ENCODE measurements at places on chromosomes 6 and 20.

DNA sequence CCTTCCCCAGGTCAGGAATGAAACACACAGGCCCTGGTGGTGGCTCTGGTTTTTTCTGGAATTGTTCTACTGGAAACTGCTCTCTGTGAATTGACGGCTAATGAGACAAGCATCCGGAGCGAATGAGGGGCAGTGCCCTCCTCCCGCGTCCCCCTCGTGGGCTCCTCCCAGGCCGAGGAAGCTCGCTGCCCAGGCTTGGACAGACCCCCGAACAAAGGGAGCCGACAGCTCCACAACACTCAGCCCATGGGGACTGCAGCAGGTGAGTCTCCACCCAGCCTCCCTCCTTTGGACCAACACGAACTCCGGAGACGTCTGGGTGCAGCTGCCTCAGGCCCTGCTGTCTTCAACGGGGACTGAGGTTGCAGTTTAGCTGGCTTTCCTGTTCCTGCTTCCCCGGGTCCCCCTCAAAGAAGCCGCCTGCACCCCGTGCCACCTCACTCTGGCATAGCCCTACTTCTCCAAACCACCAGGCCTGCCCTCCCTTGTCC is 31.3 kb upstream of the AFDN start:
- no peak for DNase-seq

GRCh38 chr20:58001381-58001780 is 227.1 kb downstream of the ANKRD60 start:
- no peak for DNase-seq

DNA sequence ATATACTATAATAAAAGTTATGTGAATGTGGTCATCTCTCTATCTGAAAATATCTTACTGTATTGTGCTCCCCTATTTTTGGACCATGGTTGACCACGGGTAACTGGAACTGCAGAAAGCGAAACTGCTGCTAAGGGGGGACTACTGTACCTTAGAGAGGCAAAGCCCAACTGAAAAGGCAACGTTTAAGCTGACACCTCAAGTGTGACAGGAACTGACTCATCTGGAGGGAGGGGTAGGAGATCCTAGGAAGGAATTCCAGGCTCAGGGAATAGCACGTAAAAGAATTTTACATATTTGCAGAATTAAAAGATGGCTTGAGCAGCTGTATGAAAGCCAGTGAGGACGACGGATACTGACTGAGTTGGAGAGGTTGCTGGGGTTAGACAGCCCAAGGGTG is 34.8 kb downstream of the ELOVL2 start:
- no peak for DNase-seq

DNA sequence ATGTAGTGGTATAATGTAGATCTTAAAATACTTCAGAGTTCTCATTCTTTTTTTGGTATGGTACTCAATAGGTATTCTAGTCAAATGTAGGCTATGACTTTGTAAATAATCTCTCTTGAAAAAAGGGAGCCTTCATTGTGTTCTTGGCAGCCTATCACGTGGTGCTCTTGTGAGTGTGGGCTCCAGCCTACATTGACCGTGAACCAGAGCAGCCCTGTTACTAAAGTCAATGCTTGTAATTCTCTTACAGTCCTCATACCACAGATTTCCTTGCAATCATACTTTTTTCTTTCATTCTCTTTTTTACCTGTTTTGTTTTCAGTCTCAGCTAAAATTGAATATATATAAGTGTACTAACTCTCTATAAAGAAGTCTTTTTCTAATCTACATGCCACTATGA is 31.1 kb downstream of the ARID1B start:
- DNase-seq = no peak

DNA sequence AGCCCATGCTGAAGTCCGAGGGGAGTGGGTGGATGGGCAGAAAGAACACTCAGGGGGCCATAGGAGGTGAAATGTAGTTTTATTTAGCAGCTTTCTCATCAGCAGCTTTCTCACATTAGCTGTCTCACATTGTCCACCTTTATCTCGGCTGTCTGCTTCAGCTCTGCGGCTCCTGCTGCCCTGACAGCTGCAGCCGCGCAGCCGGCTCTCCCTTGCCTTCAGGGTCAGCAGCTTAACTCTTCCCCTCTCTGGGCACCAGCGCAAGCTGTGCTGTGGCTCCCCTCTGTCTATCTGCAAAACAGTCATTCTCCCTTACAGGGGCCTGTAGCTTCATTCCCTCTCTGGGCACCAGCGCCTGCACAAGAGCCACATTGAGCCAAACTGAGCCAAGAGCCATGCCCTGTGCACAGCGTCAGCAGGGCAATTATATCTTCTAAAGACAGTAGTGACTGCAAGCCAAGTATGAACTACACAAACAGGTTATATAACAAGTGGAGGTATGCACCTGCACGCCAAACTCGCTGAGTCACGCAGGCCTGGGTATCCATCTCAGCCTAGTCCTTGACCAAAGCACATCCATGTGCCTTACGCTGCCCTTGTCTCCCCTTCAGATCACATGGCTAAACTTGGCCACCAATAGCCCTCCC is 198.8 kb downstream of the EYA2 start:
- no peak for DNase-seq

- DNase-seq = no peak
Measured at GRCh38 chr6:75800133-75800532, 51.1 kb downstream of the MYO6 start.

GRCh38 chr20:31788578-31788977 is 30.6 kb upstream of the MYLK2 start:
- no peak for DNase-seq

GRCh38 chr6:135527116-135527959 is 29.8 kb upstream of the AHI1 start:
- no peak for DNase-seq

DNA sequence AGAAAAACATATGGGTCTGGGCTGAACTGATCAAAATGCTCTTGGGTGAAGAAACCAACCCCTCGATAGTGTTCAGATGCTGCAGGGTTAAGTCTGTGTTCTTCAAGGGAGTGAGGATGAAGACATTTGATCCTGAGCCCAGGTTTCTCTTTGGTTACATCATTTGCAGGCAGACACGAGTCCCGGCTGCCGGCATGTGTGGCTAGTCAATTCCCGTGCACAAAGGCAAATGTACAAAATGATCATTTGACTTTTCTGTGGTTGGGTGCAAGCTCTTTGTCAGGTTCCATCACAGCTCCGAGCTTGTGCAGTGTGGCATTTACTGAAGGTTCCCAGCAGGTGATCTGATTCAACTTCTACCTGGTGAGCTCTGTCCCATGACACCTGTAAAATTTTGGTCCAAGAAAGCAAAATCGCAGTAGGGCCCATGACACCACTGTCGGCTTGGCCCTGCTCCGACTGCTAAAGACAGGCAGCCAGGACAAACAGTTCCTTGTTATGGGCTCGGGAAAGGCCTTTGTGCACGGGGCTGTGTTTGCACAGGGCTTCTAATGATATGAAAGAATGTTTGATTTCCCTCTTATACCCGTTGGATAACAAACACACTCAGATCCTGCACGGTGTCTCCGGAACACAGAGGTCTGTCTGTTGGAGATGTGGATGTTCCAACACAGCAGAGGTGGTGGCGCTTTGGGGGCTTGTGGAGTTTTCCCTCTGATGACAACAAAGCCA is 46.9 kb downstream of the GJA10 start:
- no peak for DNase-seq

DNA sequence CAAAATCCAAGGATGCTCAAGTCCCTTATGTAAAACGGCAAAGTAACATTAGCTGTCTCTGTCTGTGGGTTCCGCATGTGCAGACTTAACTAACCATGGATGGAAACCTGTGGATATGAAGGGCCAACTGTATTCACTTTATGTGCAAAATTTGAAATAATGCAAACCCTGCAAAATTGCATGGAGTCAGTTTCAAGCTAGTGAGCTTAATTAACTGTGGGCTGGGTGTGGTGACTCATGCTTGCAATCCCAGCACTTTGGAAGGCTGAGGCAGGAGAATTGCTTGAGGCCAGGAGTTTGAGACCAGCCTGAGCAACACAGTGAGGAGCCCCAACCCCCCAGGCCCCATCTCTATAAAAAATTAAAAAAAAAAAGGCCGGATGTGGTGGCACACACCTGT is 81.4 kb downstream of the ANKS1A start:
- DNase-seq = no peak

DNA sequence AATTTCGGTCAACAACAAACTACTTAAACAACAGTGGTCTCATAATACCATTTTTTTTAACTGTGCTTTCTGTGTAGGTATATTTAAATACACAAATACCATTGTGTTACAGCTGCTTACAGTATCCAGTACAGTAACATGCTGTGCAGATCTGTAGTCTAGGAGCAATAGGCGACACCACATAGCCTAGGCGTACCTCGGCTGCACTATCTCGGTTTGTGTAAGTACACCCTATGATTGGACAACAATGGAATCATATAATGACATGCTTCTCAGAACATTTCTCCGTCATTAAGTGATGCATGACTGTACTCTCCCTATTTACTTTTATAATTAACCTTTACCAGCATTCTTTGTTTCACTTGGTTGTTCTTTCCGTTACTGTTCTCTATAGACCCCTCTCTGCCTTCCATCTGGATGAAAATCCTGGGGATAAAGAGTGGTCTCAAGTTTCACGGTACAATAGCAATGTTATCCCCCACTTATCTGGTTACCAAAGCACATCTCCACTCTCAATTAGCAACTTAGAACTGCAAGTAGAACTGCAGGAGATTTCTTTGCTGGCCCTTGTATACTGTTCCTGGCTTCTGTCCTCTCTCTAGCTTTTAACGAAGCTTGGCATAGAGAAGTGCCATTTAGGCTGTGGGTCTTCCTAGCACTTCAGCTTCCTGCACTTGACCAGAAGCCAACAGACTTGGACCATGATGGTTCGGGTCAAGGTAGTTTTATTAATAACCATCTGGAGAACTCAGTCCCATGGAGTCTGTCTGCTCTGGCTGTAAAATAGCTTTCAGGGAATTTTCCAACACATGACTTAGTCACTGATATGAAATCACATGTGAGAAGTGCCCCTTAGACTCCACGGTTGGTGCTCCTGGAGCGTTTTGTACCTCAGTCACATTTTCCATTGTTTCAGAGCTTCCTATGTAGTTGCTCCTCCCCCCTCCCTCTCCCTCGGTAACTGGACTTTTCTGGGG is 80.4 kb upstream of the POPDC3 start:
- DNase-seq = no peak

- no peak for DNase-seq
Measured at GRCh38 chr6:74479960-74480359, 725.9 kb downstream of the COL12A1 start.

- DNase-seq = no peak
Measured at GRCh38 chr6:2182251-2182650, 63.2 kb downstream of the GMDS start.

DNA sequence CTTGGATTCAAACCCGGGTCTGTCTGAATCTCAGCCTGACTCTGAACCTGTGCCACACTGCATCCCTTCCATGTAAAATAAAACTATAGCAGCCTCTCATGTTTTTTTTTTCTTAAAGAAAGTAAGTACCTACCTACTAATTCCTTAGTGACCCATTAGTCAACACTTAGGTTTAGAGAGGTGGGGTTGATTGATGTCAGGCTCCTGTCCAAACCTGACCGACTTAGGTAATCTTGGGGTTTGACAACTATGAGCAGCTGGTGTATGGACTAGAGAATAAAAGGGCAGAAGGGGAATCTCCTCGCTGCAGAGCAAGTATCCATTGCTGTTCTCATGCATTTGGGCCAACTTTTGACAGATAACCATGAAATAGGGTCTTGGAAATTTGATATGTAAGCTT is 6.5 kb downstream of the NKAIN2 start:
- DNase-seq = no peak

DNA sequence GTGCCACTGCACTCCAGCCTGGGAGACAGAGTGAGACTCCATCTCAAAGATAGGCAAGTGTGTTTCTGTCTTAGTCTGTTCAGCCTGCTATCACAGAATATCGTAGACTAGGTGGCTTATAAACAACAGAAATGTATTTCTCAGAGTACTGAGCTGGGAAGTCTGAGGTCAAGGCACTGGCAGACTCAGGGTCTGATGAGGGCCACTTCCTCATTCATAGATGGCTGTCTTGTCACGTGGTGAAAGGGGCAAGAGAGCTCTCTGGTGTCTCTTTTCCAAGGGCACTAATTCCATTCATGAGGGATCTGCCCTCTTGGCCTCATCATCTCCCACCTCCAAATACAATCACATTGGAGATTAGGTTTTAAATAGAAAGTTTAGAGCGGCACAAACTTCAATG is 95.6 kb upstream of the PHACTR3 start:
- DNase-seq = no peak

DNA sequence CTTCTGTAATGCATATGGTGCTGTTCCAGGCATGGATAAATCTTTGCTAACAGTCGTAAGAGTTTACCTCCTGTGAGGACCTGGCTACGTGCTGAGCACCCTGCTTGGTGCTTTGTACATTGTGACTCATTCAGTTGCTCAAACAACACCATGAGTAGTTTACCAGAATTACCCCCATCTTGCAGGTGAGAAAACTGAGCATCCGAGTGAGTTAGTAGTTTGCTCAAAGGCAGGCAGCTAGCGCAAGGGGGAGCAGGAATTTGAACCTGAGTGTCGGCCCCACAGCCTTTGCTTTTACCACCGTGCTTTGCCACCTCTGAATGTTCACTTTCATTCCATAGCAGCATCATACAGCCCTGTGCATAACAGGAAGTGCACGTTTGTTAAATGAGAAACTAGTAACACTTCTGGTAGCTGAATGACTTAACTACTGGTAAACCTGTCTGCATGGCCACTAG is 121.9 kb downstream of the MTHFD1L start:
- no peak for DNase-seq

DNA sequence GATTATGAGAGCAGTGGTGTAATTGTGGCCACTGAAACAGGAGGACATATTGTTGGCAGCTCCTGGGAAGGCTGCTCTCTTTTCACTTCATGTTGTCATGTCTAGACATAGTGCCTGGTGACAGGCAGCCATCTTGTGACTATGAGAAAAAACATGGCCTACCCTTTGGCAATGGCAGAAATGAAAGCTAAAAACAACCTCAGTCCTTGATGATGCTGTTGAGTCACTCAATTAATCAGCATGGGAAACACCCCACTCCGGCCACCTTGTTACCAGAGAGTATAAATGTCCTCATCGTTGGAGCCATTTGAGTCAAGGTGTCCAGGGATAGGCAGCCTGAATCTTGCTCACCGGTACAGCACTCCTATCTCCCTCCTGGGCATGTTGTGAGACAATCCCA is 31.2 kb upstream of the HMGA1 start:
- no peak for DNase-seq

DNA sequence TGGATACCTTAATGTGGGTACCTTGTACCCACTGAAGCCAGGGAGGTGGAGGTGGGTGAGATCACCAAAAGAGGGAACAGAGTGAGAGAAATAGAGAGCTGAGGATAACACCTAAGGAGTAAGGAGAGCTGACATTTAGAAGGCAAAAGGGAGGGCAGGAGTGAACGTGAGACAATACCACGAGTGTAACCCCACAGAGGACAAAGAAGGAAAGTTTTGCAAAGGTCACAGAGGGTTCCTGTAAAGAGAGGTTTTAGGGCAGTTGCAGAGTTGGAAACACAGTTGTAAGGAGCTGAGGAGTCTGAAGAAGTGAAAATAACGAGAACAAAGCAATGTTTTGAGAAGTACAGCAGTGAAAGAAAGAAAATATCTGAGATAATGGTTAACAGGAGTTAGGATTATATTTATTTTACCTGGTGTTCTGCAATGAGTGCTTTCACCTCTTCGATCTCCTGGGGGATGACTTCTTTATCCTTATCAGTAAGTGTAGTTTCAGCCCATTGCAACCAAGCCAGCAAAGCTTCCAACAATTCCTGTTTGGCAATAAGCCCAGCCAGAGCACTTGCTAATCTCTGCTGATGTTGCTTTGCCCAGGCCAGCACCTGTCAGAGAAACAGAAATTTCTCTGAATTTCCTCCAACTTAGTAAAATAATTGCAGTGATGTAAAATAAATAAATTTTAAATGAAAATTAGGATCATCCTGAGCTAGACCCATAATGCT is 166.8 kb downstream of the DST start:
- DNase-seq = no peak

Measured in activated CD8-positive, alpha-beta memory T cell treated with anti-CD3 and anti-CD28 coated beads for 48 hours (primary cell).